ENCODE measurements at places on chromosomes 5 and 9. TPM values are rescaled to one million over a fixed set of nuclear protein-coding genes. Genes with fewer than 3 reads are reported as not detected.
A peak's percentile ranks its signal among the peaks of the same experiment; 100 is the strongest.

Gene CTXN3
- 0.30 TPM for polyA plus RNA-seq

Gene CATSPER3
- 1.3 TPM for polyA plus RNA-seq

Gene OGN
- polyA plus RNA-seq: 3.4 TPM

Gene CCDC112
- 5.6 TPM for polyA plus RNA-seq

DNA sequence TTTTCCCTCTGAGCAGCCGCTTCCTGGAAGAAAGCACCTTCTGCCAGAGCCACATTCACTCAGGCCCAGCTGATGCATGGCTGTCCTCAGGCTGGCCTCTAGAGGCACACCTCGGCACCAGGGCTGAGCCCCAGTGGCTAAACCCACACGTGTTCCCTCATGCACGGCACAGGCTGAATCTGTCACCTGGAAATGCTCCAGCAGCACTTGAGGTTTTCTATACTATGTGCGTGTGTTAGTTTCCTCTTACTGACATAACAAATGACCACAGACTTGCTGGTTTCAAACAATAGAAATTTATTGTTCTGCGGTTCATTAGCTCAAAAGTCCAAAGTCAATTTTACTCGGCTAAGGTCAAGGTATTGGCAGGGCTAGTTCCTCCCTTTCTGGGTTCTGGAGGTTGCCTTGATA, 141.4 kb downstream of the LRRC70 start:
- no peaks in the 10 kb centered on the region for H3K4me1 ChIP-seq
- H3K4me3 ChIP-seq: no peak overlapping the region
- no peak overlapping the region for H3K27ac ChIP-seq
- DNase-seq: no peak
- no peaks in the 10 kb centered on the region for H3K36me3 ChIP-seq

DNA sequence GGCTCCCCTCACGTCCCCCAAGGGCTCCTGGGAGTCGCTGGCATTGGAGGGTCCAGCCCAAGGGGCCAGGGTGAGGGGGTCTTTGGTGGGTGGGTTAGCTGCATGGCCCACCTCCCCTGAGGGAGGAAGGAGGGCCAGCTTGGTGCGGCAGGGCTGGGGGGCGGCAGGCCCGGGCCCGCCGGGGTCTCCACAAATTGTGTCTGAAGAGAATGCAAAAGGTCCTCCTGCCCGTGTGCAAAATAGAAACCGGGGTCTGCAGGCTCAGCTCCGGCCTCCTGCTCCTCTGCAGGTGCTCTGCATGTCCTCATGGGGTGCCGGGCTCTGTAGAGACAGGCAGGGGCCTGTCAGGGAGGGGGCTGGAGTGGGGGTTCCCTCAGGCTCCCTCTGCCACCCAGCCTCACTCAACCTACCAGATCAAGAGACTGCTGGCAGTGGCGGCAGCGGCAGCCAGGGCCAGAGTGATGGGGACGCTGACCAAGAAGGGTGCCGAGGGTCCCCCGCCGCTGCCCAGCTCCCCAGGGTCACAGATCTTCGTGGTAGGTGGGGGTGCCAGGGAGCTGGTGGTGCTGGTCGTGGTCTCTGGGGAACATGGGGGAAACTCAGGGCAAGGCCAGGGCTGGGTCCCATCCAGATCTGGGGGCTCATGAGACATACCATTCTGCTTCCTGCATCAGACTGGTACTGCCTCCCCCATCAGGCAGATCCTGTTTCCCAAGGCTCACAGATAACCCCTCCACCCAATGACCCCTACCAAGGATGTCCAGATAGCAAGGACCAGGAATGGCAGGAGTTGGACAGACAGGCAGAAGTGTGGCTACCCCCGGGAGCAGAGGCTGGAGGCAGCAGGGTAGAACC, 29.2 kb upstream of the ENHO start:
- no peak for DNase-seq
- no peaks in the 10 kb centered on the region for H3K36me3 ChIP-seq
- H3K4me3 ChIP-seq: no peak overlapping the region
- H3K4me1 ChIP-seq: no peaks in the 10 kb centered on the region
- no peak overlapping the region for H3K27ac ChIP-seq

DNA sequence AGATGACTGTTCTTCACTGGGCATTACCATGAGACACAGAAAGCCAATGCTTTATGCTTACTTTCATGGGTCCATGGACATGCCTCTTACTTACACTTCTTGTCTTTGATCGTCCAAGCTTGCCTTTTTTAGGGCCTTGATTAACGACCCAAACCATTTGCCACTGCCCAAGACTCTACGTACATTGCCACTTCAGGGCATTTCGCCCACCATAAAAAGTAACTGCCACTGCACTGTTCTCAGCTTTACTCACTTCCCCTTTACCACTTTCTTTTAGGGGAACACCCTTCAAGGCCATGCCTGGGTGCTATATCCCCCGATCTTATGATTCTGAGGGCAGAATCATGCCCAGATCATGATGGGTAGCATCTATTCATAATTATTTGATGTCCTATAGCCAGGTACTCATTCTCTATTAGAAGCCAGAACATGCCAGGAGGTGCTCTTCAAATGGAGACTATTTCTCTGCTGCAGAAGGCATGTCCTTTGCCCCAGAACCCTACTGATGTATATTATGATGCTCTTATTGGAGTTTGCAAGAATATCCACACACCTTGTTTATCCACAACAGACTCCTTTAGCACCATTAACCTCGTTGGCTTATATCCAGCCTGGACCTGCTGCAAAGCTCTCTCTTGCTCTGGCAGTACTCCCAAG, 64.1 kb upstream of the RAD23B start:
- no peaks in the 10 kb centered on the region for H3K27me3 ChIP-seq
- no peaks in the 10 kb centered on the region for H3K36me3 ChIP-seq
- H3K27ac ChIP-seq: no peak overlapping the region
- no peak overlapping the region for H3K4me3 ChIP-seq

DNA sequence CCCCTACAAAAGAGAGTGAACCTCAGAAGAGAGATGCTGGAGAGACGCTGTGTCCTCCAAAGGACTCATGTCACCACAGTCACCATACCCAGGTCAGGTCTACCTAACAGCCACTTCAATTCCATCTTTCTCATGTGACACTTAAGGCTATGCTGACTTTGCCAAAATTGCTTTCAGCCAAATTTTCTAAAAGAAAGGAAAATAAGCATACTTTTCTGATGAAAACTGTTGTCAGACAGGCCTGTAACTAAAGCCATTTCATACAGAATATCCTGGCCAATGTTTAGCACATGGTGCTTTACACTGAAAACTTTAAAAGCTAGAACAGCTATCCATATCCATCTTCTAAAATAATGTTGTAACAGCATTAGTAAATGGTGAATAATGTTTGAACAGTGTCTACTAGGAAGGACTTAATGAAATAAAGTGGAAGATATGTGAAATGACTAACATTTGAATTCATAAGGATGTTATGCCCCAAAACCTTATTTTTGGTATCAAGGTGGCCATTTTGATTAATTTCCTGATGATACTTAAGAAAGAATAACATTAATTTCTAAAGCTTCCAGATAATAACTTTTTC, 97.2 kb downstream of the NFIB start:
- no peaks in the 10 kb centered on the region for H3K36me3 ChIP-seq
- no peaks in the 10 kb centered on the region for H3K4me1 ChIP-seq
- H3K27me3 ChIP-seq: no peaks in the 10 kb centered on the region
- no peak overlapping the region for H3K27ac ChIP-seq
- DNase-seq: no peak

DNA sequence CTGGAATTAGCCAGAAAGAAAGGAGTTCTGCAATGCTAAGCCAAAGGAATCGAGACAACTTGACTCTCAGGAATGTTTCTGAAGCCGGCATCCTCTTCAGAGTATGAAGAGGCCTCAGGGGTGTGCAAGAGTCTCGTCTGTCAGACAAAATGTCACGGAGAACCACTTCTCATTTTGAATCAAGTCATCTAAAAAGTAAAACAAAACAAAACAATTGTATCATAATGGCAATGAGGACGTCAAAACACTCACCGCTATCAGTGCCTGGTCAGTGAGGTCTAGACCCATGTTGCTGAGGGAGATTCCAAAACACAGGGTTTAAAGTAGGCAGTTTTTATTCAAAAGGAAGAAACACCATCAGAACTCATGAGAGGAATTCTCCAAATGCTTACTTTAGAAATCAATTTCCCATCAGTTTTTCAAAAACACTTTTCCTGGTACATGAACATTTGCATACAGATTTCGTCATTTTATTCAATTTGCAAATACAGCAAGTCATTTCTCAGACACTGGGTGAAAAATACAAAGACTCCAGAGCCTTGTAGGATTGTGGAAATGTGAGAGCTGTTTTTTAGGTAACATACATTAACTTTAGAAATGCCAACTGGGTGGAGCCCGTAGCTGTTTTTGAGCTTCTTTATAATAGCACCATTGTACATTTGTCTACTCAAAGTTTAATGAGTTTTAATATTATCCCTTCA, 89.5 kb upstream of the MAP3K1 start:
- no peaks in the 10 kb centered on the region for H3K36me3 ChIP-seq
- H3K27ac ChIP-seq: no peak overlapping the region
- H3K27me3 ChIP-seq: no peaks in the 10 kb centered on the region
- H3K4me1 ChIP-seq: no peaks in the 10 kb centered on the region
- H3K4me3 ChIP-seq: no peak overlapping the region

- DNase-seq: no peak
- H3K27ac ChIP-seq: peak overlapping the region; percentile 79
- no peaks in the 10 kb centered on the region for H3K27me3 ChIP-seq
- H3K4me3 ChIP-seq: no peak overlapping the region
- H3K4me1 ChIP-seq: peaks cover 35% of the 10 kb centered on the region
Observed at GRCh38 chr5:134543820-134544614, 18.5 kb downstream of the JADE2 start.

GRCh38 chr9:104748359-104749031, 1.0 kb downstream of the NIPSNAP3A start:
- peak overlapping the region; percentile 85 for H3K4me3 ChIP-seq
- peak overlapping the region; percentile 96 for H3K27ac ChIP-seq
- peaks cover 7% of the 10 kb centered on the region for H3K4me1 ChIP-seq
- no peak for DNase-seq

GRCh38 chr5:118007262-118007661, 981.1 kb downstream of the DTWD2 start:
- H3K27me3 ChIP-seq: no peaks in the 10 kb centered on the region
- H3K4me1 ChIP-seq: no peaks in the 10 kb centered on the region
- no peak for DNase-seq
- H3K36me3 ChIP-seq: no peaks in the 10 kb centered on the region
- H3K27ac ChIP-seq: no peak overlapping the region

DNA sequence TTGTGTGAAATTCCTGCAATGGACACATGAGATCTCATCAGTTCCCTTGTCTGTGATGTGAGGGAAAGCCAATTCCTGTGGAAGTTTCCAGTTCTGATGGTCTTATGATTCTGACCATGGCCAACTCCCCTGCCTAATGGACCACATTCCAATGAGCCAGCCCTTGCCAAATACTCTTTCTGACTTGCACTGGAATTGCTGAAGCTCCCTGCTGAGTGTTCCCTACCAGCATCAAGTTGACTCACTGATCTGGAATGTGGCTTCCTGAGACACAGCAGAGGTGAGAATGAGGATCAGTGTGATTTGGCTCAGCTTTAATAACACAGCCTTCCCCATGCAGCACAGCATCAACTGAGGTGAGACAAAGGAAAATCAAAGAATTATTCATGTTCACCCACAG, 427.8 kb downstream of the KDM4C start:
- H3K4me3 ChIP-seq: no peak overlapping the region
- H3K27ac ChIP-seq: no peak overlapping the region
- no peaks in the 10 kb centered on the region for H3K36me3 ChIP-seq
- no peak for DNase-seq
- H3K27me3 ChIP-seq: no peaks in the 10 kb centered on the region

DNA sequence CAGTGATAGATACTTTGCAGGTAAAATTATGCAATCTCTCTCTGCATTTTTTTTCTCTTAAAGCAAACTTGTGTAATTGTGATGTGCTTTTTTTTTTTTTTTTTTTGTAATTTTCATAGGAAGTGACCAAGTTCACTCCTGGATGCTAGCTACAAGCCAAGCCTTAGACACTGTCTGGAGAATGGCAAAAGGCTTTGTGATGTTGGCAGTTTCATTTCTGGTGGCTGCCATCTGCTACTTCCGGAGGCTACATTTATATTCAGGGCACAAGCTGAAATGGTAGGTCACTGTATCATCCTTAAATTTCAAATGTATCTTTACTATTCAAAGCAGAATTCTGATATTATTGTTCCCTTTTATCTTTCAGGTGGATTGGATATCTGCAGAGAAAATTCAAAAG, 19.3 kb downstream of the OTULINL start:
- no peak overlapping the region for H3K27ac ChIP-seq
- peaks cover 2% of the 10 kb centered on the region for H3K4me1 ChIP-seq
- H3K36me3 ChIP-seq: peaks cover 11% of the 10 kb centered on the region
- H3K4me3 ChIP-seq: no peak overlapping the region
- H3K27me3 ChIP-seq: no peaks in the 10 kb centered on the region

DNA sequence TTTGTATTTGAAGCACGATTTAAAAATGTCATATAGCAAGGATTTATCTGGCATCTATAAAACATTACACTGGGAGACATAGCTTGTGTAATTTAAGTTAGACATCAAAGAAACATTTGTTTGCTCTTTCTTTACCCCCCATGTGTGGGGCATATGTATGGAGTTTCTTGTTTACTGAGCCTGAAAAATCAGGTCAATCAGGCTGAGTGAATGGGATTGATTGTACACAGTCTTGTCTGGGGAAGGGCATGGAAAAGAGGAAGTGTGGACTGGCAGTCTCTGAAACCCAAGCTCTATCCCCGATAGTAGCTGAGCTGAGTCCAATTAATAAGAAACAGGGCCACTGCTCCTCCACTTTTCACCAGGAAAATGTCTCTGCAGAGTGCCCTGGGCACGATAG, 49.4 kb downstream of the SLC46A2 start:
- DNase-seq: no peak
- H3K4me1 ChIP-seq: no peaks in the 10 kb centered on the region
- no peak overlapping the region for H3K27ac ChIP-seq
- no peaks in the 10 kb centered on the region for H3K27me3 ChIP-seq
- no peak overlapping the region for H3K4me3 ChIP-seq

GRCh38 chr5:88602584-88602983, 280.4 kb downstream of the MEF2C start:
- no peak overlapping the region for H3K4me3 ChIP-seq
- H3K4me1 ChIP-seq: no peaks in the 10 kb centered on the region
- H3K27ac ChIP-seq: no peak overlapping the region
- DNase-seq: peak; percentile 6
- H3K36me3 ChIP-seq: no peaks in the 10 kb centered on the region

GRCh38 chr9:137075275-137075775, 2.0 kb upstream of the UAP1L1 start:
- H3K27ac ChIP-seq: no peak overlapping the region
- no peak overlapping the region for H3K4me3 ChIP-seq
- no peaks in the 10 kb centered on the region for H3K36me3 ChIP-seq
- H3K27me3 ChIP-seq: peaks cover 74% of the 10 kb centered on the region

DNA sequence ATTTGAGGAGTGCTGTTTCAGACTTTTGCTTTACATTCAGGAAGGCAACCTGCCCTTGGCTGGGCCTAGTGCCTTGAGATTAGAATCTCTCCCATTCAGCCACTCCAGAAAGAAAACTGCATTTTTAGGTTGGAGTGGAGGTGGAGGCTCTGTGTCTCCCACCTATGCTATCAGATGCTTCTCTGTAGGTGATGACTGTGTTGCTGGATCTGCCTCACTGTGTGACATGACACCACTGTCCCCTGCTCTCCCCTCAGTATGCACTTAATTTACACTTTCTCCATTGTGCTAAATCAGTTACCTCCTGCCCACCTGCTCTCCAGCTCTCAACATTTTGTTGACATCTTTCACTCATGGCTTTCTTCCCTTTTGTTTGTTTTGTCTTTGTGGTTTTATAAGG, 265.8 kb downstream of the TENT4A start:
- no peak for DNase-seq
- no peaks in the 10 kb centered on the region for H3K4me1 ChIP-seq
- no peaks in the 10 kb centered on the region for H3K36me3 ChIP-seq
- H3K27me3 ChIP-seq: no peaks in the 10 kb centered on the region
- H3K27ac ChIP-seq: no peak overlapping the region

- no peak overlapping the region for H3K4me3 ChIP-seq
- no peak overlapping the region for H3K27ac ChIP-seq
- peaks cover 27% of the 10 kb centered on the region for H3K4me1 ChIP-seq
- DNase-seq: no peak
- peaks cover 63% of the 10 kb centered on the region for H3K36me3 ChIP-seq
Observed at GRCh38 chr9:133349965-133350616, 2.1 kb downstream of the RPL7A start.

All from thymus (tissue), 14 donors.